ENCODE measurements at places on chromosomes 2 and 18. TPM values are rescaled to one million over a fixed set of nuclear protein-coding genes. Genes with fewer than 3 reads are reported as not detected.
A peak's percentile ranks its signal among the peaks of the same experiment; 100 is the strongest.

- no peaks in the 10 kb centered on the region for H3K27me3 ChIP-seq
- H3K4me3 ChIP-seq, result no peak within 1 kb of the TSS
- no peak for DNase-seq
- no peak within 1 kb of the TSS for H3K27ac ChIP-seq
Measured at GRCh38 chr2:102310964-102311640, at the start of gene IL1RL1. Gene IL1RL1 (plus strand): TSS chr2:102311563. CDS start chr2:102338265, 26,702 bp downstream.

GRCh38 chr2:119142824-119143223, 15.7 kb downstream of the C1QL2 start:
- DNase-seq, result no peak
- H3K36me3 ChIP-seq, result no peaks in the 10 kb centered on the region
- H3K4me3 ChIP-seq, result no peak overlapping the region
- H3K27ac ChIP-seq, result no peak overlapping the region

DNA sequence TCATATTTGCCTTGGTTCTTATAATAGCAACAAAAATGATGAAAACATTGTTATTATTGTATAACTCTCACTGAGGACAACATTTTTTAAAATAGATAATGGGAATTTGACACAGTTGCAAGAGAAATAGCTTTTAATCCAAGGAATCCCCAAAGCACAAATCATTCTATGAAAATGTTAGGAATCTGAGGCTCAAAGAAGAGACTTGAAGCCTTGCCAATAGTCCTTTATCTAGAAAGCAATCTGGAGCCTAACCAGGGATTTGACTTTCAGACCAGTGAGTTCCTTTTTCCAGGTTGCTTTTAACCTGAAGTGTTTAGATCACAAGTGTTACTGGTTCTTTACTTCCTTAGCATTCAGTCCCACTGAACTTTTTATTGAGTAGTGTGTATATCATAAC, 574.5 kb upstream of the ZEB2 start:
- no peaks in the 10 kb centered on the region for H3K36me3 ChIP-seq
- no peak for DNase-seq
- H3K4me3 ChIP-seq, result no peak overlapping the region
- H3K4me1 ChIP-seq, result no peaks in the 10 kb centered on the region
- H3K27me3 ChIP-seq, result no peaks in the 10 kb centered on the region
- H3K27ac ChIP-seq, result no peak overlapping the region

GRCh38 chr2:130390460-130391057, 34.7 kb downstream of the PTPN18 start:
- H3K27ac ChIP-seq, result peak overlapping the region; percentile 91
- no peaks in the 10 kb centered on the region for H3K27me3 ChIP-seq
- peak overlapping the region; percentile 77 for H3K4me3 ChIP-seq
- H3K36me3 ChIP-seq, result no peaks in the 10 kb centered on the region
- DNase-seq, result peak; percentile 77
- H3K4me1 ChIP-seq, result peaks cover 10% of the 10 kb centered on the region

DNA sequence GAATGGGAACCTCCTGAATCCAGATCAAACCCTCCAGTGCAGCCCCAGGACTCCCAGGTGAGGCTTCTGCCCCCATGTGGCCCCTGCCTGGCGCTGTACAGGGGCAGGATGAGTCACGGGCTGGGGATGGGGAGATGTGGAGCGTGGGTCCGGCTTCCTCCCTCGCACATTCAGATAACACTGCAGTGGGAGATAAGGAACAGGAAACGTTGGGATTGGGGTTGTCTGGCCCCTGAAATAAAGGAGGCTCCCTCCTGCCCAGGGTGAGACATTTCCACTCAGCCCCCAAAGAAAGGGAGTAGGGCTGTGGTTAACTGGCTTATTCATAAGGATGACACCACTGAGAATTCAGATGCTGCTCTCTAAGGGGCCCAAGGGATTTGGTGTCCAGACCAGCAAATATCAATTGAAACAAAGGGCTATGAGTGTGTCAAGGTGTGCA, 30.7 kb downstream of the IGFBP5 start:
- DNase-seq, result no peak
- no peaks in the 10 kb centered on the region for H3K4me1 ChIP-seq
- H3K36me3 ChIP-seq, result no peaks in the 10 kb centered on the region
- peak overlapping the region; percentile 65 for H3K27ac ChIP-seq
- no peak overlapping the region for H3K4me3 ChIP-seq

DNA sequence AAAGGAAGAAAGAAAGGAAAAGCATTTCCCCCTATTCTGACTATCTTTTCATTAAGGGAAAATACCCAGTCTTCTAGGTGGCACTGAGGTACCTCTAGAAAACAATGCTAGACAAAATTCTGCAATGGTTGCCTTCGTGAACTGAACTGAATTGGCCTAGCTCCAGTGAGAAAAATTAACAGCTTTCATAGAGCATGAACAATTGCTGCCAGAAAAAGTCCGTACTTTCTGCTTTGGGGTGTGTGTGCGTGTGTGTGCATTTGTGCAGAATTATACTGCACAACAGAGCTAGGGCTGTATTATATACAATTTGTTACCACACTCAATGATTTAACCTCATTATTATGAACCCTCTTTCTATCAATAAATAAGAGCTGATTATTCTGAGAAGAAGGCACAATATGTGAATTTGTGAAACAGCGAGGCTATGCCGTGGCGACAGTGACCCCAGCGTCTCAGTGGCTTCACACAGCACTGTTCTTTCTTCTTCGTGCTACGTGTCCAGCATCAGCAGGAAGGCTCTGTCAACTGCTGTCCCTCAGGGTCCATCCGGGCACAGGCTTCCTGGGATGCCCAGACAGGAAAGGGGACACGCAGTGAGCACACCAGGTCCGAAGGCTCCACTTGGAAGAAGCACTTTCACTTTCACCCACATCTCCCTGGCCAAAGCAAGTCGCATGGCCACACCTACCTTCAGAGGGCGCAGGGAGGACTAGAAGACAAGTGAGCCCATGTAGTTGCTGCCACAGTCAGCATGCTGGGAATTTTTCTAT, 47.5 kb downstream of the PTGR3 start:
- peak overlapping the region; percentile 48 for H3K4me3 ChIP-seq
- H3K36me3 ChIP-seq, result no peaks in the 10 kb centered on the region
- no peaks in the 10 kb centered on the region for H3K27me3 ChIP-seq
- H3K27ac ChIP-seq, result no peak overlapping the region
- no peaks in the 10 kb centered on the region for H3K4me1 ChIP-seq

DNA sequence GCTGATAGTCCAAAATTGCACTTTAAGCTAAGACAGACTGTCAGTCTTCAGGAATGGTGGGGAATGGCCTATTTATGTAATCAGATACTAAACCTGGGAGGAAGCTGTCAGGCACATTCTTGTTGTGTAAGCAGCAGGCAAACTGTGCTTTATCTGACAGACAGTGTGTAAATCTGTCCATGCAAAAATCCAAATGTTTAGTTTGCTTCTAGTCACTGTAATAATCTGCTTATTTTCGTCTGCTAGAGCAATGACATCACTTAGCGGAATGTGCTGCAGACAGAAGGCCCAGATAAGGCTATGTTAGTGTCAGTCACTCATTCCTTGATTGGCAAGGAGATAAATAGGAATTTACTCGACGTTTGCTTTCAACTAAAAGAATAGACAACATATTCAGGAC, 263.5 kb downstream of the ZNF407 start:
- H3K4me1 ChIP-seq, result no peaks in the 10 kb centered on the region
- no peak overlapping the region for H3K4me3 ChIP-seq
- DNase-seq, result no peak
- no peaks in the 10 kb centered on the region for H3K36me3 ChIP-seq

DNA sequence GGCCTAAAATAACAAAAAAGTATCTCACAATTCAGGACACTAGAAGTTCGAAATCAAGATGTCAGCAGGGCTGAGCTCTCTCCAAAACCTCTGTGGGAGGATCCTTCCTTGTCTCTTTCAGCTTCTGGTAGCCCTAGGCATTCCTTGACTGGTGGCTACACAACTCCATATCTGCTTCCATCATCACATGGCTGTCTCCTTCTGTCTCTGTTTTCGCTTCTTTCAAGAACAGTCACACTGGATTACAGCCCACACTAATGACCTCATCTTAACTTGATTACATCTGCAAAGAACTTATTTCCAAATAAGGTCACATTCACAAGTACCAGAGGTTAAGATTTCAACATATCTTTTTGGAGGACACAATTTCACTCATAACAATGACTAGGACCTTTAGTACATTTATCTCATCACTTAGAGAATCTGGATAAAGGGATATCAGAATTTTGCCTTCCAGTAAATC, 275.2 kb downstream of the IRS1 start:
- H3K36me3 ChIP-seq, result no peaks in the 10 kb centered on the region
- peak overlapping the region; percentile 87 for H3K27ac ChIP-seq
- DNase-seq, result no peak

DNA sequence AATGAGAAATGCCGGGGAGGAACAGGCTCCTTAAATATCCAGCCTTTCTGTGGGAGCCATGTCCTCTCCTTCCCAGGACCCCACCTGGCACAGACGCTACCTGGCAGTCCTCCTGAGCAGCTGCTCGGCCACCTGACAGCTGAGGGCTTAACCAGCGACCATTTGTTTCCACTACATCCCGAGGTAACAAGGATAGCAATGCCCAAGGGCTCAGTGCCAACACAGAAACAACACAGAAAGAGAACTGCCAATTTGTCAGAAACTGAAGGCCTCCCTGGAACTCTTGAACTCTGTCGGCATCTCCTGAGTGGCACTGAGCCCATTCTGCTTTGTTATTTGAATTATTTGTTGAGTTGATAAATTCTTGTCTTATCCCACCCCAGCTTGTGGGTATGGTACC, 122.2 kb upstream of the ARHGAP28 start:
- no peaks in the 10 kb centered on the region for H3K36me3 ChIP-seq
- H3K4me3 ChIP-seq, result no peak overlapping the region
- H3K27ac ChIP-seq, result no peak overlapping the region
- no peaks in the 10 kb centered on the region for H3K4me1 ChIP-seq
- no peaks in the 10 kb centered on the region for H3K27me3 ChIP-seq

DNA sequence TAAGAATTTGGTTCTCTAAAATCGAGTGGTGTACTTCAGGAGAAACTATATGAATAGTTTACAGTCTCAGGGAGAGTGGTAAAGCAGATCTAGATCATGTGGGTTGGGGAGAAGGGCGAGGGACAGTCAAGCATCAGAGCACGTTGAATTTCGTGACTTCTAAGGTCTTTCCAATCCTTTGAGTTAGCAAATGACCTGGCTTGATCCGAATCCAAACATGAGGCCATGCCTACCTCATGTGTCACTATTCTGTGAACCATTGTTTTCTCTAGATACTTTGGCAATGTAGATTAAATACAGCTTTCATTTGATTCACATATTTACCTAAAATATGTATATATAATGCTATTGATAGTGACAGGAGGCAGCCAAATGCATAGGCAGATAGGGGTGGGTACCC, 674.9 kb downstream of the NYAP2 start:
- no peaks in the 10 kb centered on the region for H3K4me1 ChIP-seq
- H3K27ac ChIP-seq, result no peak overlapping the region
- no peak for DNase-seq

DNA sequence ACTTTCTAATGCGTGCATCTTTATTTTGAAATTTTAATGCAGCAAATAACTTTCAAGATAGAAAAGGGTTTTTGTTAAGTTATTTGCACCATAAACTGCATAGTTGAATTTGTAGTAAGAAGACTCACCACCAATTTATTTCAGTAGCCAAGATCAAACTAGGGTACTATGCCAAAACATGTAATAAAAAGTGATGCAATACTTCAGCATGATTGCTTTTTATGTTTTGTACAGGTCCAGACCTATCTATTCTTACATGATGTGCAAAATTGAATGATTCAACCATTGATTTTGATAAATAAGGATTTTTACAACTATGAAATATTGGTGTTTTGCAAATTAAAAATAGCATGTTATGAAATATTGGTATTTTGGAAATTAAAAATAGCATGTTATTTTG, 26.7 kb downstream of the AGPS start:
- H3K4me1 ChIP-seq, result no peaks in the 10 kb centered on the region
- no peaks in the 10 kb centered on the region for H3K36me3 ChIP-seq
- no peak overlapping the region for H3K27ac ChIP-seq
- no peaks in the 10 kb centered on the region for H3K27me3 ChIP-seq
- no peak overlapping the region for H3K4me3 ChIP-seq

GRCh38 chr2:182611009-182611408, 105.0 kb upstream of the DNAJC10 start:
- no peak for DNase-seq
- H3K4me3 ChIP-seq, result no peak overlapping the region
- no peak overlapping the region for H3K27ac ChIP-seq

GRCh38 chr2:180716186-180717180, 263.9 kb upstream of the UBE2E3 start:
- H3K36me3 ChIP-seq, result no peaks in the 10 kb centered on the region
- no peaks in the 10 kb centered on the region for H3K4me1 ChIP-seq
- DNase-seq, result no peak
- H3K27ac ChIP-seq, result no peak overlapping the region

- H3K36me3 ChIP-seq, result no peaks in the 10 kb centered on the region
- no peaks in the 10 kb centered on the region for H3K27me3 ChIP-seq
- no peaks in the 10 kb centered on the region for H3K4me1 ChIP-seq
- no peak overlapping the region for H3K27ac ChIP-seq
- no peak for DNase-seq
Measured at GRCh38 chr2:103346780-103347179, 584.9 kb downstream of the TMEM182 start.

- no peaks in the 10 kb centered on the region for H3K36me3 ChIP-seq
- H3K4me1 ChIP-seq, result no peaks in the 10 kb centered on the region
- no peaks in the 10 kb centered on the region for H3K27me3 ChIP-seq
- no peak overlapping the region for H3K27ac ChIP-seq
- no peak for DNase-seq
Measured at GRCh38 chr18:77970814-77971213, 721.2 kb downstream of the GALR1 start.

GRCh38 chr2:71243634-71244301, 16.9 kb upstream of the PAIP2B start:
- H3K4me1 ChIP-seq, result no peaks in the 10 kb centered on the region
- no peaks in the 10 kb centered on the region for H3K27me3 ChIP-seq
- no peak for DNase-seq
- H3K4me3 ChIP-seq, result no peak overlapping the region
- H3K27ac ChIP-seq, result no peak overlapping the region

The MEP1B gene
- total RNA-seq, result 0.15 TPM

The SETBP1 gene
- total RNA-seq, result 37.0 TPM

The MOB4 gene
- total RNA-seq, result 34.2 TPM

The ANTXR1 gene
- 52.7 TPM for total RNA-seq

The TTN gene
- 2.9 TPM for total RNA-seq

The CLEC4F gene
- 0.88 TPM for total RNA-seq

The DES gene
- 29.5 TPM for total RNA-seq

The TUBA3E gene
- not detected for total RNA-seq

The CNRIP1 gene
- total RNA-seq, result 14.9 TPM

The UGT1A8 gene
- not detected for total RNA-seq

The LOXL3 gene
- total RNA-seq, result 6.6 TPM

The TFCP2L1 gene
- total RNA-seq, result 8.3 TPM

The TBR1 gene
- 0.33 TPM for total RNA-seq

The KCNJ3 gene
- total RNA-seq, result 1.6 TPM

The MLPH gene
- total RNA-seq, result 223 TPM

The SERPINB8 gene
- 13.5 TPM for total RNA-seq

The ANKRD30B gene
- 11.0 TPM for total RNA-seq

The PIEZO2 gene
- 1.9 TPM for total RNA-seq
